ELR (cell line): ENCODE measurements at places on chromosomes 6 and 20.

- peak; percentile 47 for DNase-seq
Observed at GRCh38 chr20:34876406-34877282, at the start of gene ACSS2. TSS of gene ACSS2 (plus strand) at chr20:34876612. CDS start at chr20:34876646, 34 bp downstream.

DNA sequence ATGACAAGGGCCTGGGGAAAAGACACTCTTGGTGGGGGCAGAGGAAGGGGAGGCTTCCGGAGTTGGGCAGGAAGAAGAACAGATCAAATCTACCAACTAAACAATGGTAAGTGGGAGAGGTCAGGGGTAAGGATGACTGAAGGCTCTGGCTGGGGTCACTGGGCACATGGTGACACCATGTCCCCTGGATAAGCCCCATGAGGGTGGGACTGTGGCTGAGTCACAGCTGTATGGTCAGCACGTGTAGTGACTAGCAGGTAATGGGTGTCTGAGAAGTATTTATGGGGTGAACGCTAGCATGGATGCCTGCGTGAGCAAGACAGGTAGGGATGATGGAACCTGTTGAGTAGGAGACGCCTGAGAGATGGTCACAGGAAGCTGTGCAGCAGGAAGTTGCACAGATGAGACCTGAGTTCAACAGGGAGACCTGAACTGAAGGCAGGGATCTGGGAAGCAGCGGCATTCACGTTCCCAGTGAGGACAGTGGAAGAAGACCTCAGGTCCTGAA, 64.5 kb upstream of the SNX9 start:
- DNase-seq: no peak

GRCh38 chr6:29710281-29710941, 12.8 kb upstream of the HLA-F start:
- DNase-seq: no peak

DNA sequence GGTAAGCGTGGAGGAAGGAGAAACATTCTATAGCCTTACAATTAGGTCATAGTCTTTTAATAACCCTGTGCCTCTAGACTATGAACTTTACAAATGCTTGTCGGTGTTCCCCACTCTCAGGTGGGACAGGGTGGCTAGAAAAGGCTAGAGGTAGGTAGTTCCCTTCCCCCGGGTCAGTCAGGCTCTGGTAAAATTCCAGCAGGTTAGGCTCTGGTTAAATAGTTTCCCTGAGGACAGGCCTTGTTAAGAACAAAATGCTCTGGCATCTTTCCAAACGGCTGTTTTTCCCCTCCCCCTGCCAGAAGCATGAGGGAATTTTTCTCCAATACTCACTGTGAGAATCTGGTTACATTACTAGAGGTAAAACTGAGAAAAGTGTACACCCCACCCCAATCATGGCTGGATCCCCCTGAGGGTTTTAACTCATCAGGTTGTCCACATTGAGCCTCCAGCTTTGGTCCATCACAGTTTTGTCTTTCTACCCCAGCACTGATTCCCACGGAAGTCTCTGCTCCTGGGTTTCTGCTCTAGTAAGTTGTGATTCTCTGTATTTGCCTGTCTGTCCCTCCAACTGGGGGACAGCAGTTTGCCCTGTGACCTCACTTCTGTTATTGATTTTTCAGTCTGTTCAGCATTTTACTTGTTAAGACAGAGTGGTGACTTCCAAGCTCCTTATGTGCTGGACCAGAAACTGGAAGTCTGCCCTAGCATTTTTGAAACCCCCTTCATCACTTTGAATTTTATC, 84.7 kb upstream of the ADGRF1 start:
- DNase-seq: no peak

GRCh38 chr20:22569353-22569752, 15.0 kb downstream of the FOXA2 start:
- no peak for DNase-seq

DNA sequence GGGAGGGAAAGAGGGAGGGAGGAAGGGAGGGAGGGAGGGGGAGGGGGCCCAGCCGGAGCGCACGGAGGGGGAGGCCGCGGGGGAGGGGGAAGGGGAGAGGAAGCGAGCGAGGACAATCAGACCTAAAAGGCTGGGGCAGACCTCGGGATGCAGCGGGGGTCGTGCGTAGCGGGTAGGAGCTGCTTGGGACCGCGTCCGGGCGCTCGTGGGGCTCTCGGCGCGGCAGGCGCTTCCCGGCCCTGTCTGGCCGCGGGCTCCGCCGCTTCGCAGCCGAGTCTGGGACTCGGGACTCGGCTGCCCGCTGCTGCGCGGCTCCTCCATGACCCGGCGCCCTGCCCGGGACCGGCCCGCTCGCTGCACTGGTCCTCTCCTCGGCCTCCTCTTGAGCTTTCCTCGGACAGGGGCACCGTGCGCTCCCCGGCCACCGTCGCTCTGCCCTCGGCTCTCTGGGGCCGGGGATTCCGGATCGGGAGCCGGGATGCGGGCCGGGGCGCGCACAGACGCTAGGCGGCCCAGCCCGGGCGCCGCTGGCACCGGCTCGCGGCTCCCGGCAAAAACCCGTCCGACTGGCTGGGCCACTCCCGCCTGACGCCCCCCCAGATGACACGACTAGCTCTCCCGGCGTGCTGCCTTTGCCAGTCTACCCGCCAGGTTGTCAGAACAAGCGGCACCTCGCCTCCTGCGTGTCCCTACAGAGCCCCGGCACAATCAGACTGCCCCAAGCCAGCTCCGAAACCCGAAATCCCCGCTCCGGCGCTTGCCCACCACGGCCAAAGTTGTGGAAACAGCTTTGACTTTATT, 2.2 kb downstream of the TFAP2A start:
- DNase-seq: peak; percentile 62

DNA sequence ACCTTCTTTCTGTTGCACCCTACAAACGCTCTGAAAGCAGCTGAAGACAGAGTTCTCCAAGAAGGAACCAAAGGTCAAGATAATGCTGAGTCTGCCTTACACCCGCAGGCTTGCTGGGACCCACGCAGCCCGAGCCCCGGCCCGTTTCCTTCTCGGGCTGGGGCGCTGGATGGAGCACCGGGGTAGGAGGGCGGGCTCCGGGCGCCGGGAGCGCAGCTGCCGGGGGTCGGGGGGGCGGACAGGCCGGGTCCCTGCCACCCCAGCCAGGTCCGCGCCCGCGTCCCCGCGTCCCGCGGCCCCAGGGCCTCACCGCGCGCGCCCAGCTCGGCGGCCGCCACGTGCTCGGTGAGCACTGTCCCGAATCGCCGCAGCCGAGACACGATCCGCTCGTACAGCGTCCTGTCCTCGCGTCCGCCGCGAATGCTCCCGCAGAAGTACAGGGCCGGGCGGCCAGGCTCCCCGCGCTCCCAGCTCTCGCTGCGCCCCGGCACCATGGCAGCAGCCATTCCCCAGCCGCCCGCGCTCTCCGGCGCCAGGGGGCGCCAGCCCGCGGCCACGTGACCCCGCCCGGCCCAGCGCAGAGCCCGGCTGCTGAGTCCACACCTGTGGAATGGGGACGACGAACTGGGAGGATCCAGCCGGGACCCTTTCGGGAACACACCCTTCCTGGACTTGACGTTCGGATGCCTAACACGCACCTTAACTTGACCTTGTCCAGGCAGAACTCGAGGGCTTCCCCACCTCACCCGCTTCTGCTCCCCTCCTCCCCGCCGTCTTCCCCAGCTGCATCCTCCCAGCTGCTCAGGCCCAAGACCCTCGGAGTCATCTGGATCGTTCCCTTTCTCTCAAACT, at the start of gene DNPH1:
DNPH1 (minus strand) TSS at position 531 of the 852 bp plus-strand sequence; CDS start at position 506, 25 bp downstream.
- DNase-seq: peak; percentile 75

DNA sequence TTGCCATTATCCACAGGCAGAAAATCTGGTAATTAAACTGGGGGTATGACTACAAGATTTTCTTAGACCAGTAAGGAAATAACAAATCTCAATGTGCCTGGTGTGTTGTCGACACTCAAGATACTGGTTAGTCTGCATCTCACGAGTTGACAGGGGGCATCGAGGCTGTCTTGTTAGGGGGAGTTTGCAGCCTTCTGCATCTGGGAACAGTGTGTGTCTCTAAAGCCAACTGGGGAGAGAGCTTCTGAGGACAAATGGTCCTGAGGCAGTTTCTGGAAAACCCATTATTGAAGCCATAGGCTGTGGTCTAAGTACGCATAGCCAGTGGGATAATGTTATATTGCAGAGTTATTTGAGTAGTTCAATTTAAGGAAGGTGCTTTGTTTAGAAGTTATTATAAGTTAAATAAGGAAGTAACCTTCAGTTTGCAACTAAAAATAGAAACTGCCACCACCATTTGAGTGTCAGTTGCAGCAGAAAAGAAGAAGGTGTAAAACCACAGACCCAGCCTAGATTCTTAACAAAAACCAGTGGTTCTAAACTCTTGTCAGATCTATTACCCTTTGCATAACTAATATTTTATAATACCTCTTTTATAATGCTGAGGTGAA, 15.4 kb upstream of the MAPK13 start:
- DNase-seq: no peak

GRCh38 chr6:40695750-40696415, 108.7 kb upstream of the LRFN2 start:
- DNase-seq: no peak

GRCh38 chr20:23309781-23310180, 40.8 kb upstream of the NXT1 start:
- DNase-seq: no peak

DNA sequence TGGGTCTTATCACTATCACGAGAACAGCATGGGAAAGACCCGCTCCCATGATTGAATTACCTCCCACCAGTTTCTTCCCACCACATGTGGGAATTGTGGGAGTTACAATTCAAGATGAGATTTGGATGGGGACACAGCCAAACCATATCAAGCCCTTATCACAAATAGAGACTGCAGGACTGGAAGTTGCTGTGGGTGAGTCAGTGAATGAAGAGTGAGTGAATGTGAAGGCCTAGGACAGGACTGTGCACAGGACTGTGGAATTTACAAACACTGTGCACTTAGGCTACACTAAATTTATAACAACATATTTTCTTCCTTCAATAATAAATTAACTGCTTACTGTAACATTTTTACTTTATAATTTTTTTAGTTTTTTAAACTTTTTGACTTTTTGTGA, 30.2 kb upstream of the BCAS1 start:
- DNase-seq: no peak

GRCh38 chr6:130765181-130765727, 62.0 kb upstream of the SMLR1 start:
- DNase-seq: no peak

DNA sequence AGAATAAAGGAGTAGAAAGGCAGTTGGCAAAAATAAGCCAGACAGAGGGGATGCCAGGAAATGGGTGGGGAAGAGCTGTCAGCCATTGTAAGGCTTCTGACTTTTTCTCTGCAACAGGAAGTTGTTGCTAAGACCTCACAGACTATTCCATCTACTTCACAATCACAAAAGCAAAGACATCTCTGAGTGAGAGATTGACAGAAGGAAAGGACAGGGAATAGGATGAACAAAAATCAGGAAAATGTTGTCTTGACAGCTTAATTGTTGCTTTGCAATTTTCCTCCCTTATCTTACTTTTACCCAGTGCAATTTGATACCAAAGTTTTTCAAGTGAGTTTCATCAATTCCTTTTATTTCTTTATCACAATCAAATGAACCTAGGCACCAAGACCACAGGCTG, 291.2 kb downstream of the CBLN4 start:
- no peak for DNase-seq

DNA sequence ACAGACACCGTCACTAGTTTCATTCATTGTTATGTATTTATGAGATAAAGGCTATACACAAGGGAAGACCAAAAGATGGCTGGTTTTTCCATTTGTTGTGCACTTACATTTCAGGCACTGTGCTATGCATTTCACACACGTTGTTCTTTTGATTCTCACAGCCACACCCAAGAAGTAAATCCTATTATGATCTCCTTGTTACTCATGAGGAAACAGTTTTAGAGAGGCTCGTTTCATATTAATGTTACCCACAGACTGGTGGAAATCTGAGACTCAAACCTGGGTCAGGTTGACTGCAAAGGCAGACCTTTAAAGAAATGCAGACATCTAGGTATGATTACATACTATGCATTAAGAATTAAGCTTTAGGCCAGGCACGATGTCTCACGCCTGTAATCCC, 34.9 kb downstream of the SHLD1 start:
- DNase-seq: no peak

DNA sequence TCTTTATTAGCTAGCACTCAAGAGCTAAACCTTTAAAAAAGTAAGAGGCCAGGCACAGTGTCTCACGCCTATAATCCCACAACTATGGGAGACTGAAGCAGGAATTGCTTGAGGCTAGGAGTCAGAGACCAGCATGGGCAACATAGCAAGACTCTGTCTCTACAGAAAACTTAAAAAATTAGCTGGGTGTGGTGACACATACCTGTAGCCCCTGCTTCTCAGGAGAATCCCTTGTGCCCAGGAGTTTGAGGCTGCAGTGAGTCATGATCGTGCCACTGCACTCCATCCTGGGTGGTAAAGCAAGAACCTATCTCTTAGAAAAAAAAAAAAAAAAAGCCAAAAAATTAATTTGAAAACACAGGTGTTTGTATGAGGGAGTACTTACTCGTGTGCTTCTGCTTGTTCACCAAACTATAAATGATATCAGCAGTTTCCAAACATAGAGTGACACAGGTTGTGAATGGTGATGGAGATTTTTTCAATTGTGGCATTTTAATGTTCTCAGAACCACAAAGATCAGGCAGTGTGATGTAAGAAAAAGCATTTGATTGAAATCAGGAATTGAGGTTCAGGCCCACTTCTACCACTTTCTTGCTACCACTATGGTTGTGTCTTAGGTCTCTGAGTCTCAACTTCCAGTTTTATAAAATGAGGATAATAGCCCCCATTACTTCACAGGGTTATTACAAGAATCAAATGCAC, 104.9 kb downstream of the FOXO3 start:
- no peak for DNase-seq

DNA sequence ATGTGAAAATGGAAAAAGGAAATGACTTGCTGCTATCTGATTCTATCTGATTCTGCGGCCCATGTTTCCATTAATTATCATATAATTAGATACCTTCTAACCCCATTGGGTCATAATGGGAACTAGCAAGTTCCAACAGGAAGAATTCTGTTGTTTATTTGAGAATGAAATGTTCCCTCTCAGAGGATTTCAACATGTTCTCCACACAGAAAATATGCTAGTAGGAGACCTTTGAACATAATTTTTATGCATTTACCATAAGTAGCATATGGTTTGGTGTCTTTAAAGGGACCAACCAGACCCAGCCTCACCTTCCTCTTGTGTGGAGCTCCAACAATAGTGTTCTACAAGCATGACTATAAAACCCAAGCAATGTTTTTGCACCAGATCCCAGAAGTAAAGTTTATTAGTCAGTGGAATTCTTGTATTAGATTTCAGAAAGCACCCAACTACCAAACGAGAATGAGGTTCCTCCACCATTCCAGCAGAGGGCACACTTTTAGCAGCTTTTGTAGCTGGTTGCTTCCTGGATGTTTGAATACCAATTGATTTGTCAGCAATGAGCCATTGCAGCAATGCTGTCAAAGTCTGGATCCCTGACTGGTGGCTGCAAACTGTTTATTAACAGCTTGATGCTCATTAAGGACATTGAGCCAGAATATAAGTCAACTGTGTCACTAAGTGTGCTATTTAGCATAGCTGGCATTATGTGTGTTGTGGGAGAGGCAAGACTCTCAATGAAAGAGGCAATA, 143.6 kb upstream of the GJE1 start:
- peak; percentile 87 for DNase-seq

DNA sequence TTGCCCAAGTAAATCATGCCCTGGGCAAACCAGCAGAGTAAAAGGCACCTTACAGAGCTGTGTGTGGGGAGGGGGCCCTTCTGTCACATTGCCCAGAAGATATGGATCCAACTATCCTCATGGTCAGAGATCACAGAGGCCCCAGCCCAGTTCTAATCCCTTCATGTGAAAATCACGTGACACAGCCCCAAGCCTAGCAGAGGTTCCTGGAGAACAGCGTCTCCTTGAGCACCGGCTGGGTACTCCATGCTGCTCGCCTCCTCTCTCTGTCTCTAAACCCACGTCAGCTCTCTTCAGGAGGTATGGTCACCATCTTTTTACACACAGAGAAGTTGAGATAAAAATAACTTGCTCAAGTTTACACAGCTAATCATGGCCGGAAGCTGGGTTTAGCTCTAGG, 230.2 kb downstream of the ANKRD60 start:
- no peak for DNase-seq
